Kidney epithelial cell (primary cell): ENCODE measurements at places on chromosomes 5 and 9. TPM values are rescaled to one million over a fixed set of nuclear protein-coding genes. Genes with fewer than 3 reads are reported as not detected.

DNA sequence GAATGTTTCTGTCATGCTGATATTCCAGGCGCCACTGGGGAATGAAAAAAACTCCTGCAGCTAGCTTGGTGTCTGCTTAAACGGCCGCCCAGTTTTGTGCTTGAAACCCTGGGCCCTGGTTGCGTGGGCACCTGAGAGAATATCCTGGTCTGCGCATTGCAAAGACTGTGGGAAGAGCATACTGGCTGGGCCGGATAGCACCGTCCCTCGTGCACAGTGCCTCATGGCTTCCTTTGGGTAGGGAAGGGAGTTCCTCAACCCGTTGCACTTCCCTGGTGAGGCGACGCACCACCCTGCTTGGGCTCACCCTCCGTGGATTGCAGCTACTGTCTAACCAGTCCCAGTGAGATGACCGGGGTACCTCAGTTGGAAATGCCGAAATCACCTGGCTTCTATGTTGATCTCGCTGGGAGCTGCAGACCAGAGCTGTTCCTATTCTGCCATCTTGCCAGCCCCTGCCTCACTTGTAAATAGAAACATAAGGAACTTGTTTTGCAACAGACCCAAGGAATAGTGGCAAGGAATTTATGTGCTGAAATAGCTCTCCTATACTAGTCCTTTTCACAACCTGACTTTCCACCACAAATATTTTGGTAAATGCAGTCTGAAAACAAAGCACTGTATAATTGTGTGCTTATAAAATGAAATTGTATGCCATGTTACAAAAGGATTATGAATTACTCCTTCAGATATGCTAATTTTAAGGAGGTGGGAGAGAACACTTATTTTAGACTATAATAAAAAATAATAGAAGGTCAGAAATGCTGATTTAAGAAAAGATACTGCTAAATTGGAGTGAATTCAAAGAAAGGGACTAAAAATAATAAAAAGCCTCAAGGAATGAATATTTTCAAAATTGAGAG is 90.3 kb downstream of the ADAMTSL1 start:
- no peak for DNase-seq

IL5 gene
- not detected in 2 replicates for total RNA-seq

GRCh38 chr5:130136300-130136699 is 232.0 kb downstream of the CHSY3 start:
- DNase-seq: no peak

DNA sequence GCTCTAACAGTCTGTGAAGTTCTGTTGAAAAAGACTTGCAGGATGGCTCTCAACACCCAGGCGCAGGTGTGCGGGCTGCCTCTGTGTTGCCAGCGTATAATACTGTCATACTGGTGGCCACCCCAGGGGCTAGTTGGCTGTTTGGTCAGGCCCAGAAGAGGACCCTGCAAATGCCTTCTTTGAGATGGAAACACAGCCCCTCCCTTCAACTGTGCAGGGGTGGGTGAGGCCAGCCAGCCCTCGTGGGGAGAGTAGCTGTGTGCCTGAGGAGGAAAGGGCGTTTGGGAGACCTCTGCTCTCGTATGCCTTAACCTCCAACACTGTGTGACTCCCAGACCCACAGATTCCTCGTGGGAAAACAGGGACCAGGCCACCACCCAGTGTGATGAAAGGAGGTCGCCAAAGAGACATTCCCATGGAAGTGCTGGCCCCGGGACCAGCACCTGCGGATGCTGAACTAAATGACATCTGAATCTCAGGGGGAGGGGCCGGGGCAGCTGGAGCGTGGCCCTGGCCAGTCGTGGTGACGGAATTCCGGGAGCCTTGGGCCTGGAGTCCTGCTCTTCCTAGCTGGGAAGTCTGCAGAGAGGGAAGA is 11.3 kb upstream of the SCGB3A1 start:
- no peak for DNase-seq

TESK1 gene
- 24.5 and 26.9 TPM in 2 replicates for total RNA-seq

DNA sequence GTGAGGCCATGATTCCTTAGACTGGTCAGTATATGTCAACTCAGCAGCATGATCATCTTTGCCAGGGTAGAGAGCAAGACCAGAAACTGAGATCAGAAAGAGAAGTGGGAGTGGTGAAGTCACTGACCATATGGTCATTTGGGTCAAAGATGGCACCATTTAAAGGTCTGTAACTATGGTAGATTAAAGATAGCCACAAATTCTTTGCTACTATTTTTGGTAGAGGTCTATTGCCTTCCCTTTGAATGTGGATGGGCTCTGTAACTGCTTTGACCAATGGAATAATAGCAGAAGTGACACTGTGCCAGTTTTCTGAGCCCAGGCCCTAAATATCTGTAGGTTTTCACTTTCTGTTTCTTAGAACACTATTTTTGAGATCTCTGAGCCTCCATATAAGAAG is 117.6 kb downstream of the PCSK1 start:
- no peak for DNase-seq

DNA sequence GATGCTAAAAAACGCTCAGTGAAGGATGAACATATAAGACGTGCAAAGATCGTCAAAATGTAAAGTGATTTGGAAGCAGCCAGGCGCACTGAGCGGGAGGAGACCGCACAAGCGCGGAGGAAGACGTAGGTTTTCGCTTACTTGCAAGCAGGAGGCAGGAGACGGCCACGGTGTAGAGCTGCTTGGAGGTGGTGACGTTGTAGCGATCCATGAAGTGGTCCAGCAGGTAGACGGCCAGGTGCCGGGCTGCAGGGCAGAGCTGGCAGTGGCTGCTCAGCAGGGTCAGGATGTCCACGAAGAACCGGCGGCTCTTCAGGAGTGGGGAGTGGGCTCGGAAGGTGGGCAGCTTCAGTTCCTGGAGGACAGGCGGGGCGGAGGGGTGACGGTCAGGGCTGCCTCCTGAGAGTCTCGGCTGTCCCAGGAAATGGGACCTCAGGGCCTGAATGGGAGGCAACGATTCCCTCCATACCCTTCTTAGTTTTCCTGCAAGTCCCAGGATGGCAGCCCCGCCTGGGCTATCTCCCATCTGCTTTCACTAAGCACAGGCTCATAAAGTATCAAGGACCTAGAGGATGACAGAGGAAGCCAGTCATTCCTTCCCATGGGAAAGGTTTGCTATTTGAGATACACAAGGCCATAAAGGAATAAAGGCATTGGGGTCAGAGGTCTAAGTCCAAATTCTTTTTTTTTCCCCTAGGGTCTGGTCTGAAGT is 31.8 kb downstream of the CCNJL start:
- no peak for DNase-seq

GRCh38 chr5:37833990-37834389 is 5.9 kb downstream of the GDNF start:
- DNase-seq: no peak

GRCh38 chr9:116712781-116713180 is 25.7 kb downstream of the TRIM32 start:
- no peak for DNase-seq

SHOC1 gene
- total RNA-seq: not detected in 2 replicates

DNA sequence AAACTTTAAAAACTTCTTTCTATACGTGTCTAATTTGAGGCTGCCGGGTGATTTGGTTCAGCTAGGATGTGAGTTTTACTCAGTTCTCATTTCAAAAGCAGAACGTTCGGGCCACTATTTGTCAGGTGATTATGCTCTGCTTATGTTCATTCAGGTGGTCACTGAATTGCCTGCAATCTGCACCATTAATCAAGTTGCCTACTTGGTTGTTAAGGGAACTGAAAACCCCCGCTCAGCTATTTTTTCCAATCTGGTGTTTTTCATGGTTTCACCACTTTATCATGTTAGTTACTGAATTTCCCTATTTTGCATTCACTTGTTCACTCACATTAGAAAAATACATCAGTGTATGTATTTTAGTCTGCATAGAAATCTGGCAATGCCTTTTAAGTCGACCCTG is 523.0 kb downstream of the CSNK1G3 start:
- no peak for DNase-seq

COL5A1 gene
- 87.7 and 92.6 TPM in 2 replicates for total RNA-seq

DNA sequence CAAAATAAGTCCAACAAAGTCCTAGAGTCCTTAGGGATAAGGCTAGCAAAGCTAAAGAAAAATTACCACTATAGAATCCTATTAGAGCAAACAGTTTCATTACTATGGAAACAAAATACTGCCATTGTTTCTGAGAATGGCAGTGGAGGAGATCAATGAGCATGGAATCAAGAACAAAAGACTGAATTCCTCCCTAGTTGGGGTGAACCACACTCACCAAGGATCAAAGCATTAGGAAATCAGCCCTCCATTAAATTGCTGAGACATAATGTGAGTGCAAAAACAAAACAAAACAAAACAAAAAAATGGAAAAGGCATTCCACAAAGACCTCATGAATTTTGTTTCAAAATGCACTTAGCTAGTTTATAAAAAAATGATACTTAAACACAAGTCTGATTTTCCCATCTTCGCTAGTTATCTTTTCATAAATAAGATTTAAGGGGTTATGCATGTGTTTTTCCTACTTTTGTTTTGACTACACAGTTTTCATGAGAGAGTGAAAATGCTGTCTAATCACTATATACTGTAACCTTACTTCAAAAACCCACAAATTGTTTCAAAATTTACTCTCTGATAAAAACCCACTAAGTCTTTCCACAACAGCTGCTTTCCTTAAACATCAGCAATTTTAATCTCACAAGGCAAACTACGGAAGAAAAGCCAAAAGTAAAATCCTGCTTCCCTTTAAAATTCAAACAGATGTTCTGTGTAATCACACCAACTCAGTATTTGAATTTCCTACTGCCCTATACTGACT is 9.7 kb downstream of the SERINC5 start:
- DNase-seq: peak; percentile 43

DNA sequence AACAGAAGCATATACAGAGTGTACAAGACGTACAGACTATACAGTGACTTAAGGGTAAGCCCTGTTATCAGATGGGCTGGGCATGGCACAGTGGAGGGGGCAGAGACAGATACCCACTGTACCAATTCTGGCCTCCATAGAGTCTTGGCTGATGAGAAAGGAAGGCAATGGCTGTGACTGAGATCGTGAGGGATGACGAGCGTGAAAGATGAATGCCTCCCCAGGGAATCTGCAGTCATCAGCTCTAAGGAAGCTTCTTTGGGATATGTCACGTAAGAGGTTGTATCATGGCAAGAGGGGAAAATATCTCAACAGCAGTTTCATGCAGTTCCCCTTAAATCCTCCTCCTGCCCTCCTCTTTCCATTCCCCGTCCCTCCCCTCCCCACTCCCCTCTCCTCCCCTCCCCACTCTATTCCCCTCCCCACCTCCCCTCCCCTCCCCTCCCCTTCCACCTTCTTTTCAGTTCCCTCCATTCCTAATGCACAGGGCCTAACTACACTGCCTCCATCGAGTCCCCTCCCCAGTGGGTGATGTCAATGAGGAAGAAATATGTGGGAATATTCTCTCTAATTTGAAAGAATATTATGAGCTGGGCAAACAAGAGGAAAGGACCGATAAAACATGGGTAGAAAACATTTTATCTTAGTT is 226.4 kb upstream of the DAP start:
- no peak for DNase-seq

DNA sequence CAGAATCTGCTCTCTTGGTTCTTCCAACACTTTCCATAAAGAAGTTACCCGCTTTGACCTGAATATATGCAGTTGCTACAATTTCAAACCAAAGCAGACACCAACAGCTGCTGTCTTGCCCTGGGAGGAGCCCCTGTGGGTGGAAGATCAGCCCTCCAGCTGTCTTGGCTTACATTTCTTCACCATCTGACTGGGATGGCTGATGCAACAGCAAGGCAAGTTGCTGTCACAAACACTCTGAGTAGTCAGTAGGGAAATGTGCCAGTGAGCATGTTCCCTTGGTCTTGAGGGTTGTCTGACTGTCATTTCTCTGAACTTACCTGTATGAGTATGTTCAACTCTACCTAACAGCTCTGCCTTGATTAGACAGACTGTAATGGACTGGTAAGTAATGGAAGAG is 152.9 kb downstream of the SGCD start:
- no peak for DNase-seq

DNA sequence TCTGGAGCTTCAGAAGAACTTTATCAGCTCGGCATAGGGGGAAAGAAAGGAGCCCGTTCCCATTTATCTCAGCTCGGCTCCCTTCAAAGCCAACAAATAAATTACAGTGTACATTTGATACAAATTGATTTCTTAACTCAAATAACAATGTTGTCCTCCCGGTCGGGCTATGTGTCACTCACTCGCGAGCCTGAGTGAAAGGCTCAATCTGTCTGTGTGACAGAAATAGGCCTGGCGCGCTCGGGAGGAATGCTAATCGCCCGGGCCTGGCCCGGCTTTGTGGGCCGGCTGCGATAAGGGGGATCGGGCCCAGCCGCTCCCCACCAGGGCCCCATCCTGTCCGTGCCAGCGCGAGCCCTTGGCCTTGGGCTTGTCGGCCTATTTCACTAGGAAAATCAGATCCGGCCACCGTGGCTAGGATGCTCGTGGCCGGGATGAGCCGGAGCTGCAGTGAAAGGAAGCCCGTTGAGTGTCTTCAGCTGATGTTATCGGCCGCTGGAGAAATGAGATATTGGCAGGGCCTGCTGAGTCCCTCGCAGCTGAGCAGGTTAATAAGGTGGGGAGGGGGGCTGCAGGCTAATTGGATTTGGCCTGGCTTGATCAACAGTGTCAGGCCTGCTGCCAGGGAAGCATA is 258.7 kb downstream of the IRX1 start:
- DNase-seq: no peak

EPB41L4A gene
- 17.9 and 30.6 TPM in 2 replicates for total RNA-seq
